ENCODE measurements at places on chromosomes 2 and 18.

DNA sequence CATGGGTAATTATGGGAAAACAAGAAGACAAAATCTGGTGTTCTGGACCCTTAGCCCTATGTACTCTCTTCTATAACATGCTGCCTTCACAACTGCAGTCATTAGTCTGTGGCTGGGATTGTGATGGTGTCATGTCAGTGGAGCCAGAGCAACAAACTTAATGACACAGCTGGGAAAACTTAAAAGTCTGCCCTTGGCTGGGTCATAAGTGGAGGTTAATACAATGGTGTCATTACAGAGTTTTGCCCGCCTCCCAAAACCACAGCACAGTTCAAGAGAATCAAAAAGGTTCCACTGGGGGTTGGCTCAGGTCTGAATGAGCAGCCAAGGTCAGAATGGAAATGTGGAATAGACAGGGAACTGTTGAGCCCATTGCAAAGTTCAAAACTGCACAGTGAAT is 455.7 kb upstream of the PIK3C3 start:
- no peak for DNase-seq

DNA sequence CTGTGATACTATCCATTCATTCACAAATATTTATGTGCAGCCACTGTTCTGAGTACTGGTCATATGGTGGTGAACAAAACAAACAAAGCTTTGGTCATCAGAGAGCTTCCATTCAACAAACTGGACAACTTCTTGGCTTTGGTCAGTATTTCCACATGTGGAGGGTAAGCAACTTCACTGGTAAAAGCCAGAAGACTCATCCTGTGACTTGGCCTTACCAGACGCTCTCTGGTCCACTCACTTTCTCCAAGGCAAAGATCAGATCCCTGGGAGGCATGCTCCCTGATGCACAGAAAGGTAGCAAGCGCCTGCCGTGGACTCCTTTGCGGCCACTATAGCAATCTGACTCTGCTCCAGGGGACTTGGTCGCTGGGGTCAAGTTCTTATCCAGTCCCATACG is 179.5 kb downstream of the EN1 start:
- DNase-seq: no peak

- no peak for DNase-seq
Observed at GRCh38 chr2:28432362-28432761, 39.7 kb downstream of the FOSL2 start.

GRCh38 chr2:160920061-160920460 is 240.2 kb upstream of the TANK start:
- DNase-seq: no peak

GRCh38 chr2:98693477-98693876 is 37.5 kb downstream of the MGAT4A start:
- DNase-seq: no peak

DNA sequence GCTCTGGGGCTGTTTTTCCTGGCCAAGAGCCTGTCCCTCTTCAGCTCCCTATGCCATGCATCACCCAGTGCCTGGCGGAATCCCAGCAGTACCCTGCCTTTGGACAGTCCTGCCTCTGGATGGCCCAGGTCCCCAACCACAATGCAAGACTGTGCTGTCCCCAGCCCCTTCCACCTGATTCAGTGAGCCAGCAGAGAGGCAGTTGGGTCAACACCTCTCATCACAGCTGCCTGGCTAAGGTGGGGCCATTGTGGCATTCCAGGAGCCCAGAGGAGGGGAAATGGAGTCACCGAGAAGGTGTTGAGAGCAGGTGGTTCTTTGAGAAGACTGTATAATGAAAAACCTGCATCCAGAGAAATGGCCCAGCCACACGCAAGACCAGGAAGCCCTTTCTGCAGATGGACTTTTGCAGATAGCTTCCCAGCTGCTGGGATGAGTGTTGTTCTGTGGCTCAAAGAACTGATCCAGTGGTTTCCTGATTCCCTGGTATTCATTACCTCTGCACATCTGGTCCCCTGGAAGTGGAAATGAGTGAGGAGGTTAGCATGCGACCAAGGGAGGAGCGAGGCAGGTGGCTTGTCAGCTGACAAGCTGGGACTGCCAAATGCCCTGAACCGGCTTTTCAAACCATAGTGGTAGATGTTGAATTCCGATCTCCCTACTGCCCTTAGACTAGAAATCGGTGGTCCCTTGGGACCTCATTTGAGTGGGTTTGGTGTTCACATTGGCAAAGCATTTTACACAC is 1.7 kb upstream of the ASPRV1 start:
- no peak for DNase-seq

DNA sequence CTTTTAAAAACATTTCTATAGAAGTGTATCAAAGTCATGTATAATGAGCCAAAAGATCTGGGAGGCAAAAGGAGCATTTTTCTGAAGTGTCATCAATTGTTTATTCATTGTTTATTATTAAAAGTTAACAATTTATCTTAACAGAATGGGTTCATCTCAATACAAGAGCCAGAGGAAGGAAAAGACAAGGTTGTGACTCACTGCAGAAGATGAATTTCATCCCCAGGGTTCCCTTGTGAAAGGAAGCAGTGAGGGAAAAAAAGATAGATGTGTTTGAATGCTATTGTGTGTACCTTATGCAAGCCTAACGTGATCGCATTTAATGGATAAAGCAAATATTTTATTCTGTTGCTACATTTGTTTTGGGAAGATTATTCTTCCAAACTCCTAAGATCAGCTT is 286.3 kb downstream of the PIEZO2 start:
- DNase-seq: no peak
